ENCODE measurements at places on chromosomes 2 and 18.

DNA sequence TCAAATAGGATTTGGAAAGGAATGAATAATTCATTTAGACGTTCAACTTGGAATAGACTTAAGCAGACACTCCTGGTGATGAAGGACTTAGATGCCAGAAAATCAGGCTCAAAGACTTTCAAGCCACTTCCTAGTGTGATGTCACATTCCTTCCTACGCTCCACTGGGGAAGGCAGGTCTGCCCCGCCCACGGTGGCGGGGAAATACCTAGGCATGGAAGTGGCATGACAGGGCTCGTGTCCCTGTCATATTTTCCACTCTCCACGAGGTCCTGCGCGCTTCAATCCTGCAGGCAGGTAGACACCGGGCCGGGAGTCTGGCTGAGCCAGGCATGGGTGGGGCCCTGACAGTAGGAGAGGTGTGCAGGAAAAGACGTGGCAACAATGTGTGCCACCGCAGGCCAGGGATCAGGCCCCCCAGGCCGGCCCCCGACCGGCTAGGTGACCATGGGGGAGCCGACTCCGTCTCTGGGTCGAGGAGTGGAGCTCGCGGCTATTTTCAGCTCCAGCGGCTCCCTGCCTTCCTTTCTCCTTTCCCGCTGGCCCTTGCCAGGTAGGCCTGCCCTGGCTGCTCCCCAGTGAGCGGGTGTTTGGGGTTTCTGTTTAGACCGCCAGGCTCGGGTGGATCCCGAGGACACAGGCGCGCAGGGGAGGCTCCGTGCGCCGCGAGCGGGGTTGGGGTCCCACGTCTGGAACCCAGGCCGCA, at the start of gene IL1RL2:
Gene IL1RL2 (plus strand): TSS at position 233 of the 705 bp plus-strand sequence. CDS start 845 bp downstream, outside the sequence.
- no peak for DNase-seq

DNA sequence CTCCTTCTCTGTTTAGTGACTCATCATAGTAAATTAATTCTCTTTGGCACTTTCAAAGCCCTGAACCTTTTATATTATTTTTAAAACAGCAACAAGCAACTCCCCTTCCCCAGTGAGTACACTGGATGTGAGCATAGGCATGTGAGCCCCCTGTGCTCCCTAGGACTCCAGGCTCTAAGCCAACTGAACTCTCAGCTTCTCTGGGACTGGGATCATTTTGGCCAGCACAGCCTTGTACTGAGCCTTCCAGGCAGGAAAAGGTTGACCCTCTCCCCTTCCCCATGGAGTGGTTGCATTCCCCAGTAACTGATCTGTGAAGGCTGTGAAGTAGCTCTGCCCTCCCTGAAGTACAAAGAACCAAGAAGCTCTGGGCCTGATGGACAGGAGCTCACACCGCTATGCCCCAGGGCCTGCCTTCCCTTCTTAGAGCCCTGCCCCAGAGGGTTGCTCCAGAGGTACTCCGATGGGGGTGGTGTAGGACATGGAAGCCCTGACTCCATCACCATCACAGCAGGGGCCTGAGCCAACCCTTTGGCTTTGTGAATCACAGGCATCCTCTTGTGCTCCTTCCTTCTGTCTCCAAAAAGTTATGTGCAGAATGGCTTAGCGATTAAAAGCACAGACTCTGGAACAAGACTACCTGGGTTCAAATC, 57.8 kb downstream of the ADD2 start:
- DNase-seq: no peak

- DNase-seq: no peak
These were observed 20.5 kb upstream of the RPL37A start for GRCh38 chr2:216478151-216478550.

DNA sequence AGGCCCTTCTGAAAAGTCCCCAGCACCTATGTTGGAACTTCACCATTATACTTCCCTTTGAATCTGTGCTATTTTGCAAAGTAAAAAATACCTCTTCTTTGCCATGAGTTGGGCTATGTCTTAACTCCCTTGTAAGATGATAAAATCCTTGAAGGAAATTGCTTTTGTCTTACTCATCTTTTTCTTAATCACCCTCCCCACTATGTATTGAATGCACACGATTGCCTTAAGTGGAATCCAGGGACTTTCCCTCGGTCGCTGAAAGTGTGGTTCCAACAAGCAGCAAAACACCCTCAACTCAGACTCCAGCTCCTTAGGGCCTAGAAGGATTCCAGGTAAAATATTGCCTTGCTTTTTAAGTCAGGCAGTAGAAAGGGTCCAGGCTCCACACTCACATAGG, 173.2 kb upstream of the ARL4C start:
- no peak for DNase-seq

GRCh38 chr2:184049566-184049965, 548.8 kb upstream of the ZNF804A start:
- no peak for DNase-seq

GRCh38 chr2:201858281-201859184, 52.2 kb downstream of the CDK15 start:
- DNase-seq: no peak

- DNase-seq: no peak
These were observed 49.8 kb downstream of the ZNF516 start for GRCh38 chr18:76445275-76445674.

GRCh38 chr18:24588440-24588839, 128.0 kb downstream of the HRH4 start:
- DNase-seq: no peak

DNA sequence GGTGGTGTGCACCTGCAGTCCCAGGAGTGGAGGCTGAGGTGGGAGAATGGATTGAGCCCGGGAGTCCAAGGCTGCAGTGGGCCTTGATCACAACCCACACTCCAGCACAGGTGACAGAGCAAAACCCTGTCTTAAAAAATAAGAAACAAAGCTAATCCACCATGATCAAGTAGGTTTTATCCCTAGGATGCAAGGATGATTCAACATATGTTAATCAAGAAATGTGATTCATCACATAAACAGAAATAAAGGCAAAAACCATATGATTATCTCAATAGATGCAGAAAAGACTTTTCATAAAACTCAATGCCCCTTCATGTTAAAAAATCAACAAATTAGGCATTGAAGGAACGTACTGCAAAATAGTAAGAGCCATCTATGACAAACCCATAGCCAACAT, 58.1 kb downstream of the CCBE1 start:
- no peak for DNase-seq

DNA sequence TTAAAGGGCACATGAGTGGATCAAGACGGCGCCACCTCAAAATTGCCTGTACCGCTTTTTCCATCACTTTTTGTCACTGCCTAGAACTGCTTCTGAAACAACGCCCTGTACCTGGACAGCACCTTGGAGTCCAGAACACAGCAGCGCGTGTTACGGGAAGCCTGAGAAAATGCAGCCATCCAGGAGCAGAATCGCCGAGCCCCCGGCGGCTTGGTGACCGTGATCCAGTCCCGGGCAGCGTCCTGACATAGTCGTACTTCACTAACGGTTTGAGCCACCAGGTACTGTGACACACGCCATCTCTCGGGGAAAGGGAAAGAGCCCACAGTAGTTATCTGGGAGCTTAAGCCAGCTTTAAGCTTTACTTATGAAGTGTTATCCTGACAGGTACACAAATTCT, 168.9 kb upstream of the SALL3 start:
- no peak for DNase-seq

DNA sequence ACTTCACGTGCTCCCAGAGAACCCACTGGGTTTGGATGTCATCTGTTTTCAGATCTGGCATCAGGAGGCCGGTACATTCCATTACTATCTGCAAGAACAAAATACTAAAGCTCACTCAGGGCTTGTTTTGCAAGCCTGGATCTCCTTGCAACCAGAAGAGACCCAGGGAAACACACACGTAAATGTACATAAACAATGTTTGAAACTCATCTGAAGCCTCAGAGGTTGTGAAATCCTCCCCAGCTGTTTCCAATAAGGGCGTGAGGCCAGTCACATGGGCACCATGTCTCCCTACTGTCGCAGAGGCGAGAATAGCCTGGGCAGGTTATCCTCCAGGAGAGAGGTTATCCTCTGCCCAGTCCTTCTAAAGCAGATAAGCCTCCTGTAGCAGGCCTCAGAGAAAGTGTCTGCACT, 186.9 kb downstream of the GFPT1 start:
- no peak for DNase-seq

- no peak for DNase-seq
These were observed 151.7 kb downstream of the MCFD2 start for GRCh38 chr2:46763861-46764260.

DNA sequence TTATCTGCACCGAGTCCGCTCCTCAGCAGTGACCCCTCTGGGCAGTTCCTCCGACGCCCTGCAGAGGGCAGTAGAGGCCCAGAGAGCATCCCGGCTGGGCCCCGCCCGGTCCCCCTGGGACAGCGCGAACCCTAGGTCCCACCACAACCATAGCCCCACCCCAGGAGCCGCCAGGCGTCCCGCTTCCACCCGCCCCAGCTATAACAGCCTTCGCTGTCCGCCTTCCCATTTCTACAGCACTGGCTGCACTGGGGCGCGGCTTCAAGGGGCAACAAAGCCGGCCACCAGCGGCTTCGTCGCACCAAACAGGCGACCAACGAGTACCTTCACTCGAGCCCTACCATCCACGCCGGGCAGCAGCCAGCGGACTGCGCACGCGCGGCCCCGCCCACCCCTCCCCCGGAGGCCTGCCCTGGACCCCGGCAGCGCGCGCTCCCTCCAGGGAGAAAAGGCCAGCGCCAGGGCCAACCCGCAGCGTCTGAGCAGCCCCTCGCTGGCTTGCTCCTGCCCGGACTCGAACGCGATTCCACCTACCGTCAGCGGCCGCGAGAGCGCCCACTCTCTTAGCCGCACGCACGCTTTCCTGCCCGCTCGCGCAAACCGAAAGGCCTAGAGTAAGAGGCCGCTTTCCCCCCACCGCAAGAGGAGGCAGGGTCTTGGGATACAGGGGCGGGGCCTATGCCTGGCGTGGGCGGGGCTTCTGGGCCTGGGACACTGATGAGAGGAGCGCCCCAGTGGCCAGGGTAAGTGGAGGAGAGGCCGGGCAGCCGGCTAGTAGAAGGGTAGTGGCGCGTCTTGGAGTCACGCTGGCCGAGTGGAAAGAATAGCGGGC, at the start of gene NHEJ1:
Gene NHEJ1 (minus strand): TSS at position 630 of the 832 bp plus-strand sequence. CDS start 2,453 bp downstream, outside the sequence.
- DNase-seq: no peak

- DNase-seq: no peak
These were observed 104.5 kb downstream of the EPHA4 start for GRCh38 chr2:221467610-221468009.

DNA sequence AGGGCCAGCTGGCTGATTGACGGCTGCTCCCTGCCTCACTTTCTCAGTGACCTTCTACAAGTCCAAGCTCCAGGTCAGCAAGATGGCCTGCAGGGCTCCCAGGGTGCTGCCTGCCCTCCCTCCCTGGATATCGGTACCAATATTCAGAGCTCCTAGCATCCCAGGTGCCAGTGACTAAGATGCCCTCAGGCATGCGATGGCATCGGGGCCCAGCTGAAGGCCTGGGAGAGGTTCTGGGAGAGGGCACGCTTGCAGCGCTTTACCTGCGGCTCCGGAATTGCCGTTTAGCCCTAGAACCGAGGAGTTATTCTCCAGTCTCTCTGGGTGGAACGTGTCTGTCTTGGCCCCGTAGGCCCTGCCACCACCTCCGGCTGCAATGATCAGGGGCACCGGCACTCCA, 116.8 kb downstream of the CLIP4 start:
- DNase-seq: no peak

DNA sequence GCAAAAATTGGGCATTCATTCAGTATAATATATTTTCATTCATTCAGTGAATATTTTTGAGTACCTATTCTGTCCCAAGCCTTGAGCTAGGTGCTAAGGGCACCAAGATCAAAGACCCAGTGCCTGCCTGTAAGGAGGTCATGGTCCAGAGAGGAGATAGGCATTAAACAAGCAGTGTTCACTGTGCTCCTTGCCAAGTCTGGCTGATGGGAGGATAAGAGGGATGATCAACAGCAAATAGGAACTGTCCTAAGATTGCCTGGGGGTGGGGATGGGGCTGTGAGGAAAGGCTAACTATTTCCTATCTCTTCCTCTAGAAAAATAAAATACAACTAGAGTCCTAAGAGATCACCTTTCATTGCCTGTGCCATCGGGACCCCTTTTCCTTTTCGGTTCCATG, 60.4 kb downstream of the SETBP1 start:
- no peak for DNase-seq

DNA sequence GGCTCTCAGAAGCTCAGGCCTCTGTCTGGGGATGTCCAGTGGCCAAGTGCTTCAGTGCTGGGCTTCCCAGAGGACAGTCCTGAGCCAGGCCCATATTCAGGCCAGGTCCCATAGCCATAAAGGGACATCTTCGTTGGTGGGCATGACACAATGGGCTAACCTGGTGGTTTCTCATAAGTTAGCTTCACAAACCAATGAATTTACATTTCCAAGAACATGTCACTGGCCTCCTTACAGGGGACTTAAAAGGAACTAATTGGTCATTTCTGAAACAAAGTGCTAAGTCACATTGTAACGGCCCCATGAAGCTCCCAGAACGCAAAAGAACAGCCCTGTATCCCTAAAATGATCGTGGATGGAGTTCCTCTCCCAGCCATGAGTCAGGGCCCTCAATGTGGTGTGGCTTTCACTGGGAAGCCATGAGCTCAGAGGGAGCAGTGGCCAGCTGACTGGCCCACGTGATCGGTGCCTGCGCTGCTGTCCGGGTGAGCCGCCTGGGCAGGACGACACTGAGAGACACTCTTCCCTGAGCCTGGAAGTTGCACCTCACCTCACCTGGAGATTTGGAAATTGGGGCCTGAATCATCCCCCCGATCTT, 163.7 kb upstream of the APCDD1 start:
- DNase-seq: no peak

- DNase-seq: no peak
These were observed 32.8 kb downstream of the RAPGEF4 start for GRCh38 chr2:172768401-172768800.

DNA sequence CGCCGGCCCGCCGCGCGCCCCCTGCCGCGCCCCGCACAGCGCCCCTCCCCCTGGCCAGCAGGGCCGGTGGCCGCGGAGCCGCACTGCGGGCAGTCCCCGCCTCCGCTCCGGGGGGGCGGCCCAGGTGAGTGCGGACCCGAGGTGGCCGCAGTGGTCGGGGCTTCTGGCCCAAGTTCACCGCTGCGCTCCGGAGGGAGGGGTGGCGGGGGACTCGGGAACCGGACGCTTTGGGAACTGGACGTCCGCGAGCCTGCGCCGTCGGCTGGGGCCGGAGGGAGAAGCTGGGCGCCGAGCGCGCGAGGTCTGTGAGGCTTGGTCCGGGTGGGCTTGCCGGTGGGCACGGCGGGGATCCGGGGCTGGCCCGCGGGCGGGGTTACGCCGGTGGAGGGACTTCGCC, 591 bp upstream of the LDLRAD4 start:
- DNase-seq: no peak

GRCh38 chr2:190847504-190848081, 33.0 kb upstream of the GLS start:
- DNase-seq: no peak

Measured in HS-27A (cell line).